ENCODE measurements at places on chromosomes 6 and 20. TPM values are rescaled to one million over a fixed set of nuclear protein-coding genes. Genes with fewer than 3 reads are reported as not detected.

GRCh38 chr6:75272145-75272840 lies 12.3 kb downstream of the TMEM30A start:
- H3K4me1 ChIP-seq: peaks cover 16% of the 10 kb centered on the region
- H3K36me3 ChIP-seq: peaks cover 52% of the 10 kb centered on the region
- no peak overlapping the region for H3K4me3 ChIP-seq
- H3K27me3 ChIP-seq: no peaks in the 10 kb centered on the region
- no peak for DNase-seq
- H3K27ac ChIP-seq: no peak overlapping the region

DNA sequence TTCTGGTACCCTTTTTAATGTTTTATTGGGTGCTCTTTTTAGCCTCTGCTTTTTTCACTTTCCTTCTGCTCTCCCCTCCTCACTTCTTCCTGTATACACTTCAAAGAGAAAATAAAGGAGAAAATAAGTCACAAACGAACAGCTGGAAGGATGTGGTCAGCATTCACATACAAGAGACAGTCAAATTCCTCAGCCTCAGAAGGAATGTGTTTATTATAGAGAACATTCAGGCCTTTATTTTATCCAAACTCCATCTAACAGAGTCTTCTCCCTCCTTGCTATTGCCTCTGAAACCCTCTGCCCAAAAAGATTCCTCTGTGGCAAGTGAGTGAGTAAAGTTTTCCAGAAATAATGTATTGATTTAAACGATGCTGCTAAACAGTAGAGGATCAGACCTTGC lies 490.4 kb downstream of the FRK start:
- H3K4me3 ChIP-seq: no peak overlapping the region
- no peak overlapping the region for H3K27ac ChIP-seq
- no peaks in the 10 kb centered on the region for H3K27me3 ChIP-seq
- no peaks in the 10 kb centered on the region for H3K36me3 ChIP-seq
- no peaks in the 10 kb centered on the region for H3K4me1 ChIP-seq

TAGAP gene
- 106 TPM for total RNA-seq

HLA-DRB5 gene
- not detected for total RNA-seq

MRPS18B gene
- 43.8 TPM for total RNA-seq

DNA sequence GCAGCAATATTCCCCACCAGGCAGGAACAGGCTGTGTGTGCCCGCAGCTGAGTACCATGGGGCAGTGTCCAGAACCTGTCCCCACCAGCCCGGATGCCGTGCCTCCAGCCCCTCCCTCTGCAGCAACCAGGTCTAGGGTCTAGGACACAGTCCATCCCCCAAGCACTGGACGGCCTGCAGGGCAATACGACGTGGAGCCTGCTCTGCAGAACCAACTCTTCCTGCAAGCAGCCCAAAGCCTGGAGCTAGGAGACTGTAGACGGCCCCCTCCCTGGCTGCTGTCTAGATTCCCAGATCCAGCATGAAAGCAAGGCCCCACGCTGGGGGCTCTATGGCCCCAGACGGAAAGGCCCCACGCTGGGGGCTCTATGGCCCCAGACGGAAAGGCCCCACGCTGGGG lies 128.2 kb upstream of the AFDN start:
- no peak overlapping the region for H3K27ac ChIP-seq
- H3K4me3 ChIP-seq: no peak overlapping the region
- peaks cover 17% of the 10 kb centered on the region for H3K4me1 ChIP-seq
- H3K27me3 ChIP-seq: peaks cover 38% of the 10 kb centered on the region

- H3K36me3 ChIP-seq: no peaks in the 10 kb centered on the region
- H3K4me3 ChIP-seq: no peak overlapping the region
- H3K27me3 ChIP-seq: peaks cover 66% of the 10 kb centered on the region
- no peak overlapping the region for H3K27ac ChIP-seq
These were observed 65.8 kb upstream of the LY86 start for GRCh38 chr6:6522709-6523108.

GRCh38 chr20:46831633-46832011 lies 63.0 kb upstream of the EYA2 start:
- DNase-seq: no peak
- H3K4me1 ChIP-seq: no peaks in the 10 kb centered on the region
- H3K36me3 ChIP-seq: no peaks in the 10 kb centered on the region
- H3K27me3 ChIP-seq: peaks cover 6% of the 10 kb centered on the region

DNA sequence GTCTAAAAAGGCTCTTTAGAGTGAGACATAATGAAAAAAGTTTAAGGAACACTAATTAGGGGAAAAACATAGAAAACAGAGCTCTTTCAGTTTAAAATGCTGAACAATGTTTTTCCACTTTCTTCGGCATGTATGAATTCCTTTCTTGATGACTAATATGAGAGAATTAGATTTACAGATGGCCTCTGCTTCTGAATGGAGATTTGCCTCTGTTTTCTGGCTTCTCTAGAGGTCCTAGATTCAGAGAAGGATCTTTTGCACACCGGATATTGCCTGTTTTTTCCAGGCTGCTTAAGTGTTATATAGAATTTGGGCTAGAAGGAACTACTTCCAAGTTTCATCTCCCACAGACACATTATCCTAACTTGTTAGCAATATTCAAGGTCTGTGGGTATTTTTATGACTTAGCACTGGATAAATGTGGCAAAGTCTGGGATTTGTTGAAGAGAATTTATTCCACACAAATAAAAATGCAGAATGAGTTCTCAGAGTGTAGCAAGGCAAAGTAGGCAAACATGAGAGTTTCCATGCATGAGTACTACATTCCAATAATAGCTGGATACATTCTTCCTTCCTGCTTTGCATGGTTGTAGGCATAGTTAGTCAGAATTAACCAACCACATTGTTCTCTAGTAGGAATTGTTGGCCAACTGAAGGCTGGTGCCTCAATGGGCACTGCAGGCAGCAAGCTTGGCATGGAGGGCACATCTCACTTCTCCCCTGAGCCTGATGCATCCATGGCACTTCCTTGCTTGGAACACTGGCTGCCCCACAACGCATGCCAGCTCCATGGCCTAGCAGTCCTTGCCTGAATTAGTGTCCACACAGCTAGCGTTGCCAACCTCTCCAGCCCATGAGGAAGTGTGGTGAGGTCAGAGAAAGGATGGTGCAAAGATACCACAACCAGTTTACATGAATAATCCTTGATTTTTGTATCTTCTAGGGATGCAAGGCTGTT lies 224.2 kb downstream of the CLIC5 start:
- no peak for DNase-seq
- no peaks in the 10 kb centered on the region for H3K4me1 ChIP-seq
- H3K27ac ChIP-seq: no peak overlapping the region
- no peaks in the 10 kb centered on the region for H3K36me3 ChIP-seq
- peaks cover 9% of the 10 kb centered on the region for H3K27me3 ChIP-seq
- no peak overlapping the region for H3K4me3 ChIP-seq

- peaks cover 17% of the 10 kb centered on the region for H3K27me3 ChIP-seq
- H3K27ac ChIP-seq: no peak overlapping the region
- no peaks in the 10 kb centered on the region for H3K4me1 ChIP-seq
- DNase-seq: no peak
- no peaks in the 10 kb centered on the region for H3K36me3 ChIP-seq
- no peak overlapping the region for H3K4me3 ChIP-seq
These were observed 58.8 kb upstream of the CST7 start for GRCh38 chr20:24890286-24890685.

EEF1A2 gene
- not detected for total RNA-seq

TRIM15 gene
- total RNA-seq: not detected

CNR1 gene
- not detected for total RNA-seq

DNA sequence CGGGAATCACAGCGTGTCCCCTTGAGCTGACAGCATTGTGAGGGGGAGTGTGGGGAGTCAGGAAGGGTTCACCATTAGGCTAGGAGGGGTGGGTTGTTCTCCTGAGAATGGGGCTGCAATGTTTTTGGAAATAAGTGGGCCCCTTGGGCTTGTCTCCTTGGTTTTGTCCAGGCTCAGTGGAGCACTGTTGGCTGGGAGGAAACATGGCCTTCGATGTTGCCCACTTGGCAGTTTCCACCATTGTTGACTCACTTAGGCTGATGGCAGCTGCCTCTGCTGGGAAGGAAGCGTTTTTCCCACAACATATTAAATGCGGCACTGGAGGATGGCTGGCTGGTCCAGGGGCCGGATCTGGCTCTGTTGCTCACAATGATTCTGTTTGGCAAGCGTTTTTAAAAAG lies 512.1 kb downstream of the QKI start:
- no peaks in the 10 kb centered on the region for H3K36me3 ChIP-seq
- DNase-seq: no peak
- H3K4me1 ChIP-seq: no peaks in the 10 kb centered on the region
- no peaks in the 10 kb centered on the region for H3K27me3 ChIP-seq
- no peak overlapping the region for H3K27ac ChIP-seq

GRCh38 chr6:89117211-89118108 lies at the start of gene SRSF12:
SRSF12 (minus strand) TSS chr6:89118071; CDS start chr6:89117887, 184 bp downstream.
- peaks cover 26% of the 10 kb centered on the region for H3K27me3 ChIP-seq
- H3K27ac ChIP-seq: peak within 1 kb of the TSS; percentile 13
- H3K36me3 ChIP-seq: no peaks in the 10 kb centered on the region

MCHR2 gene
- total RNA-seq: not detected

DNA sequence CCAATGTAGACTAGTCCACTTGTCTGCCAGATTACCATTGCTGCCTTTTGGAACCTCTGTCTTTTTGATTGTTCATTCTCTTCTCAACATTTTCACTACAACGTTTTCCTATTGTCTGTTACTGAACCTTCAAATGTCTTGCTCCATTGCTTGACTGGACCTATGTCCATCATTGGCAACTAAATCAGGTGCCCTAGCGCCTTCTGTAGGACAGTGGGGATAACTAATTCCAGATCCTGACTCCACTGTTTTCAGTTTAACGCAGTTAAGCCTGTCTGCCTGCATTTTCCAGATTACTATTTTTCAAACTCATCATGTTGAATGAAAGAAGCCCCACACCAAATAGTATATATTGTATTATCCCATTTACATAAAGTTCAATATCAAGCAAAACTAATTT lies 433.6 kb downstream of the RNF144B start:
- no peak overlapping the region for H3K4me3 ChIP-seq
- no peaks in the 10 kb centered on the region for H3K36me3 ChIP-seq
- no peak for DNase-seq
- no peak overlapping the region for H3K27ac ChIP-seq

- peaks cover 23% of the 10 kb centered on the region for H3K36me3 ChIP-seq
- H3K4me1 ChIP-seq: peaks cover 4% of the 10 kb centered on the region
- H3K27ac ChIP-seq: no peak overlapping the region
- no peak overlapping the region for H3K4me3 ChIP-seq
- H3K27me3 ChIP-seq: no peaks in the 10 kb centered on the region
These were observed 22.1 kb downstream of the ZKSCAN3 start for GRCh38 chr6:28371706-28372451.

DNA sequence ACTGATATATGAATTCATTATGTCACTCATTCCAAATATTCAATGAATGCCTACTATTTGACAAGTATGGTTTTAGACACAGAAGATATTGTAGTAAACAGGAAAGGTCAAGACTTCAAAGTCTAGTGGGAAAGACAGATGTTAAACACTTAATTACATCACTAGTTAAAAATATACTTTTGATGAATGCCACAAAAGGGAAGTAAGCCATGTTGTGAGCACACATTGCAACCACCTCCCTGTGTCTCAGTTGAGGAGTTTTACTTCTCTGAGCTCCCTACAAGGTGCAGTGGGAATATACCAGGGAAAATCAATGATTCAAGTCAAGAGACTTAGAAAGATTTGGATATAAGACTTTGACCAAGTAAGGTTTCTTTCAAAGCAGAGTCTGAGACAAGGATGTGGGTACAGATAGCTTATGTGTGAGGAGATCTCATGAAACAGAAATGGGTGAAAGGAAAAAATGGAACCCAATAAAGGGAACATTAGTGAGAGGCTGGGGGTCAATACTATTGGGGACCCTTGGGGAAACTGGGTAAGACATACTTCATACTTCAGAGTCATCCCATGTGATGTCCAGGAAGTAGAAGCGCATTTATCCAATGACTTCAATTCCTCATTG lies 503.7 kb downstream of the KIF16B start:
- no peak overlapping the region for H3K4me3 ChIP-seq
- H3K27me3 ChIP-seq: no peaks in the 10 kb centered on the region
- no peak overlapping the region for H3K27ac ChIP-seq
- H3K36me3 ChIP-seq: no peaks in the 10 kb centered on the region
- no peak for DNase-seq
- H3K4me1 ChIP-seq: no peaks in the 10 kb centered on the region

DNA sequence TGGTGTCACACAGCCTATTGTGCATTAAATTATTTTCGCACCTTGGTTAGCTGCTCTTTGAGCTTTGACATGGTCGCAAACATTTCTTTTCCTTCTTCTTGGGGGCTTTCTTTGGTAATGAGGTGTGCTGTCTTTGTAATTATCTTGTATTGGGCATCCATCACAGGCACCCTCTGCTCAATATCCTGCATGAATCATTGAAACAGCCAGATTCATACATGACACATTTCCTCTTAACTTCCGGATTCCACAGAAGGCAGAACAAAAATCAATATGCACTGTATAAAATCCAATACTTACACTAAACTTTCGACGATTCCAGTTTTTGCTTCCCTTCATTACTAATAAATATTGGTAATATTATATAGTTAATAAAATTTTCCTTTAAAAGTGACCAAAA lies 175.6 kb downstream of the SYNE1 start:
- peaks cover 7% of the 10 kb centered on the region for H3K4me1 ChIP-seq
- no peak overlapping the region for H3K27ac ChIP-seq
- DNase-seq: no peak
- H3K27me3 ChIP-seq: peaks cover 5% of the 10 kb centered on the region
- no peaks in the 10 kb centered on the region for H3K36me3 ChIP-seq

BTN1A1 gene
- not detected for total RNA-seq

GRCh38 chr6:137218917-137219663 lies at the start of gene IFNGR1:
IFNGR1 (minus strand) TSS chr6:137219385; CDS start chr6:137219327, 58 bp downstream.
- peaks cover 2% of the 10 kb centered on the region for H3K27me3 ChIP-seq
- peaks cover 31% of the 10 kb centered on the region for H3K4me1 ChIP-seq
- peak within 1 kb of the TSS; percentile 97 for H3K27ac ChIP-seq
- DNase-seq: peak; percentile 97
- peak within 1 kb of the TSS; percentile 98 for H3K4me3 ChIP-seq

GRCh38 chr20:40687384-40688128 lies 1.5 kb downstream of the MAFB start:
- H3K36me3 ChIP-seq: no peaks in the 10 kb centered on the region
- DNase-seq: no peak
- H3K27ac ChIP-seq: no peak overlapping the region
- peaks cover 90% of the 10 kb centered on the region for H3K27me3 ChIP-seq

- no peak overlapping the region for H3K27ac ChIP-seq
- peaks cover 18% of the 10 kb centered on the region for H3K36me3 ChIP-seq
- H3K4me3 ChIP-seq: no peak overlapping the region
- peaks cover 28% of the 10 kb centered on the region for H3K4me1 ChIP-seq
These were observed 257.8 kb downstream of the GMPR start for GRCh38 chr6:16496210-16496609.

DNA sequence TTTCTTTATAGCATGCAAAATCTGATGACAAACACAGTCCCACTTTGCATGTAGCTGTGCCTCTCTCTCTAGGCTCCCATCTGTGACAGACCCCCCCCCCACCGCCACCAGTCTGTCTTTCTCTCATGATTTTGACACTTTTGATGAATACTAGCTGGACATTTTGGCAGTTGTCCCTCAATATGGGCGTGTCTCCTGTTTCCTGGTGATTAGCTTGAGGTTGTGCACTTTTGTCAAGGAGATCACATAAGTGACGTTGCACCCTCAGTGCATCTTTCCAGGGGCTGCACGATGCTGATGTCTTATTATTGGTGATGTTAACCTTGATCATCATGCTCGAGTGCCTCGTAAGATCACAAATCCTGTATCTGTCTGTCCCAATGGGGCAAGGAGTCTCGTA lies 155.1 kb downstream of the EYA2 start:
- H3K27me3 ChIP-seq: peaks cover 6% of the 10 kb centered on the region
- DNase-seq: no peak
- no peak overlapping the region for H3K4me3 ChIP-seq
- H3K27ac ChIP-seq: no peak overlapping the region

TMEM242 gene
- total RNA-seq: 9.2 TPM

GRCh38 chr6:159252955-159253508 lies 83.8 kb downstream of the FNDC1 start:
- no peak overlapping the region for H3K27ac ChIP-seq
- no peaks in the 10 kb centered on the region for H3K4me1 ChIP-seq
- H3K4me3 ChIP-seq: no peak overlapping the region
- no peaks in the 10 kb centered on the region for H3K36me3 ChIP-seq
- H3K27me3 ChIP-seq: peaks cover 4% of the 10 kb centered on the region
- no peak for DNase-seq

GPR63 gene
- 1.1 TPM for total RNA-seq

SSTR4 gene
- total RNA-seq: not detected

Measured in activated naive CD8-positive, alpha-beta T cell treated with anti-CD3 and anti-CD28 coated beads, Interleukin-2, amount 10 ng/mL, durations not matched to agents 7 days and 5 days (primary cell).